Right renal cortex interstitium (tissue), 3 donors: ENCODE measurements at places on chromosomes 2 and 18. TPM values are rescaled to one million over a fixed set of nuclear protein-coding genes. Genes with fewer than 3 reads are reported as not detected.
A peak's percentile ranks its signal among the peaks of the same experiment; 100 is the strongest.

DNA sequence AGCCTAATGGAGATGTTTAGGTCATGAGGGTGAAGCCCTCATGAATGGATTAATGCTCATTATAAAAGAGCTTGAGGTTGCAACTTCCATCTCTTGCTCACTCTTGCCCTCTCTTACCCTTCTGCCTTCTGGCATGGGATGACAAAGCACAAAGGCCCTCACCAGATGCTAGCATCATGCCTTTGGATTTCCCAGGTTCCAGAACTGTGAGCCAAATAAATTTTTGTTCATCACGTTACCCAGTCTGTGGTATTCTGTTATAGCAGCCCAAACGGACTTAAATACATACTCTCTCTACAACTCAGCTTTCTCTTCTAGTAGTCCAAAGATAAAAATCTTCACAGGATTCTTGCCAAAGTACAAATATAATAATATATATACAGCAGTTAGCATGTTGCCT is 75.8 kb downstream of the LNPK start:
- DNase-seq: no peak

DNA sequence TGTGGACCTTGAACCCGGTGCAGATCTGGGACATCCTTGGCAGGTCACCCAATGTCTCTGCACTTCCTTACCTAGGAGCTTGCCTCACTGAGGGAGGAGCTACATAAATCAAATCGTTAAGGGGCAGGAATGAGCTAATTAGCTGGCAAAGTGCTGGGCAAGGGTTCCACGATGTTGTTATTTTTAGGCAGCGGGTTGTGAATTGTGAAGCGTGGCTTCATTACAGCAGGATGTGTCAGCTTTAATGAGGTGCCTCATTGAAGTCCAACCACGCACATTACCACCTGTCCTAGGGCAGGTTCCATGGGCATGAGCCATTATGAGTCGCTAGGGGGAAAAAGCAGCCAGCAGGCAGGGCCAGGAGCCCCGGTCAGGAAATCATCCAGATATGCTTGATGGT is 127.0 kb upstream of the AGAP1 start:
- no peak for DNase-seq

DNA sequence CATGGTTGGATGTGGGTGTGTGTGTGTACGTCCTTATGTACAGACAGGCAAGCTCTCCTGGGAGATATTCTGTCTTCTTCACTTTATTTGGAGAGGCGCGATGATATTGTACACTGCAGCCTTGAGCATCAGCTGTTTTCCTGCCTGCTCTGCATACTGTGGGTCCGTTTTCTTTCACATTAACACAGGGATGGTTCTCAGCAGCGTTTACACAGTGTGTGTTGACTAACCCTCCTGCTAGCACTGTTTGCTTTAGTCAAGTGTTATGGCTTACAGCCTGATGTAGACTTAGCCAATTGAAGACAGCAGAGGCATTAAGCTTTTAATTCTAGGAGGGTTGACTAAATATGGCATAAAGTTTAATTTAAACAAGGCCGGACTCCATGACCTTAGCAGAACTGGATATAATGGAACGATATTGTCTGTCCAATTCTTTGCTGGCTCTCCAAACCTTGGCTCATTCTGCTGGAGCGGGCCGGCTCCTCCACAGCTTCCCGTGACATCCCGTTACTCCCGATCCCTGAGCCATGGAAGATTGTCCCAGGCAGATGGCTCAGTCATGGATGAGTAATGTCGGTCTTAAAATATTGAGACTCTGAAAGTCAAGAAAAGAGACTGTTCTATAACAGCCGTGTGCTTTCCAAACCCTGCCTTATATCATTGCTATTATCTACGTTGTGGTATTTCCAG is 134.7 kb downstream of the TPGS2 start:
- DNase-seq: no peak

GRCh38 chr2:86750240-86750839 is 30.2 kb downstream of the RMND5A start:
- no peak for DNase-seq

GRCh38 chr2:109129921-109130722 is 1.1 kb downstream of the SH3RF3 start:
- DNase-seq: no peak

PROM2 gene
- polyA plus RNA-seq: 31.0 TPM

DNA sequence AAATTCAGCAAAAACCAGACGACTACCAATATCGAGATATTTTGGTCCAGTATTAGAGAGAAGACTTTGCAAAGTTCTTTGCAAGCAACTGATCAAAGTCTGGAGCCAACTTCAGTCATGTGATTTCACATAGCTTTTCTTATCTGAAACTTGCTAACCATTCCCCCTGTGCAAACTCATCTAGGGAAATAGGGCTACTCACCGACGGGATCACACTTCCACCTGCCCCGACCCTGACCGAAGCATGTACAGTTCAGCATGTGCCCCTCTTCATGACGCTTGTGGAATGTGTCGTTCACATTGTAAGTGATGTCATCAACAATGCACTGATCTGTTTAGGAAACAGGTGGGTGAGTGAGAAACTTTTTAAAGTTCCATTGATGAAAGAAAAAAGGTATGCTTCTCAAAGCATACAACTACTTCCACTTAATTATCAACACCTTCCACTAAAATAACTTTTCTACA is 15.4 kb downstream of the FN1 start:
- DNase-seq: no peak

DNA sequence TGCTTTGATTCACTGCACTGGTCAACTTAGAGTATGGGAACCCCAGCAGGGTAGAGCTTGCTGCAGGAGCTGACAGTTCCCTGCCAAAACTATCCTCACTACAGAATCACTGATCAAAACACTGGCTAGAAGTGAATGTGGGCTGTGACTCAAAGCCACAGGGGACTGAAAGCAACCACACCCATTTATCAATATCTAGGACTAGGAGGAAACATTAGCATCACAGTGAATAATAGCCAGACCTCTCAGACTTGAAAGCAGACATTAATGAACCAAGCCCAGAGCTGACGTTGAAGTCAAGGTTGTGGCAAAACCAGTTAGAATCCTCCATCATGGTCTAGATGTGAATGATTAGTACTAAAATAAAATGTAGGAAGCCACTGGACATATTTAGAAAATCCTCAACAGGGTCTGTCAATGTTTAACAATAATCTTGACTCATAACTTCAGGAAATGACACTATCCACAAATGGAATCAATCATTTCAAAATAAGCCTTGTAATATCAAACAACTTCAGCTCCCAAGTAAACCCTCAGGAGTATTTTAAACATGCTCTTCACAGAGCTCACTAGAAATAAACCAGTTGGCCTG is 131.4 kb downstream of the CDH20 start:
- DNase-seq: no peak

ERFE gene
- 4.3 TPM for polyA plus RNA-seq

ZNF892 gene
- polyA plus RNA-seq: 4.3 TPM

TUBA4B gene
- polyA plus RNA-seq: 1.3 TPM

OXER1 gene
- 6.6 TPM for polyA plus RNA-seq

GRCh38 chr2:28752631-28753376 is 1.2 kb downstream of the PPP1CB start:
- DNase-seq: no peak

GRCh38 chr18:46319783-46320182 is 215.6 kb downstream of the HAUS1 start:
- DNase-seq: no peak

CERKL gene
- 18.3 TPM for polyA plus RNA-seq

DNA sequence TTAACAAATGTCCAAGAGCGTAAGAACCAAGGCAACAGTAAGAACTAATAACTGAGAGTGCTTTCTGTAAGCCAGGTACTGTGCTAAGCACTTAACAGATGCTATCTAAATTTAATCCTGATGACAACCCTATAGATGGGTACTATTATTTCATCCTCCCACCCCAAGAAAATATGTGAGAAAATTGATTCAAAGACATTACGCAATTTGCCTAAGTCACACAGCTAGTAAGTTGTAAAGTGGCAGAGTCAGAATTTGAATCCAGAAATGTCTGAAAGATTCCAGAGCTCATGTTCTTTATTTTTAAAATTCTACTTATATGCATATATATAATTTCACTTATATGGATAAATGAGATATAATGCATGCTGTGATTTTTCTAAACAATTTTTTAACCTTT is 10.1 kb downstream of the LDAH start:
- no peak for DNase-seq

PIGN gene
- polyA plus RNA-seq: 30.4 TPM

LONRF2 gene
- polyA plus RNA-seq: 2.9 TPM

DNA sequence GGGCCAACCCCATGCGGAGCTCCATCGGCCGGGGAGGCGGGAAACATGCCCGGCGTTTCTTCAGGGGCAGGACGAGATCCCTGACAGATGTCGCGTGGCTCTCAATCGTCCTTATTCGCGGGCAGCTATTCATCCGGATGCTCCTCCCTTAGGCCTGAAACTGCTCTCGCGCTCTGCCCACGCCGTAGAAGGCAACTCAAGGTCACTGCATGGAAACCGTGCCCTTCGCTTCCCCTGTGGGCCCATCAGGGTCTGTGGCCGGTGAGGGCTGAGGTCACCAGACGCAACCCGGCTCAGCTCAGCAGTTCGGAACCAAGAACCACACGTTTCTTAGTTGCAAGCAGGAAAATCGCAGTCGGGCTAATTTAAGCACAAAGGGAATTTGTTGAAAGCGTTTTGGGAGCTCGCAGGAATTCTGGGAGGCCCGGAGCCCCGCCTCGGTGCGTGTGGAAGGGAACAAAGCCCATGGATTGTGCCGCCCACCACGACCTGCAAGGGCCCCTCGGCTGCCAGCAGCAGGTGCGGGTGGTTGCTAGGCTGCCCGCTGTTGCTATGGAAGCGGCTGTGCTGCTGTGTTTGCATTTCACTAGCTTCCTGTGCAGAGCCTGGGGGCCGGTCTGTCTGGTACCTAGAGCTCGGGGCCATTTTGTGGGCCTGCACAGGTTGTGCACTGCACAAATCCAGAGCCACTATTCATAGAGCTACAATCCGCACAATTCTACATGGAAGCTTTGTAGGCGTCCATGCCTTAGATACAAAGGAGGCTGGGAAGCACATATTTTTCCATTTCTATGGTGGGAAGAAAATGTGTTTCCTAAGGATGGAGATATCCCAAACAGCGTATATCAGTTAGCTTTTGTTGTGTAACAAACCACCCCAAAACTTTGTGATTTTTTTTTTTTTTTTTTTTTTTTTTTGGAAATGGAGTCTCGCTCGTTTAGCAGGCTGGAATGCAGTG is 6.0 kb upstream of the ALLC start:
- DNase-seq: peak; percentile 36

TRIM54 gene
- polyA plus RNA-seq: 3.9 TPM

HOXD4 gene
- 27.8 TPM for polyA plus RNA-seq

- DNase-seq: no peak
Measured at GRCh38 chr18:56285387-56286065, 352.9 kb downstream of the TXNL1 start.

TNFAIP6 gene
- 2.0 TPM for polyA plus RNA-seq

NRP2 gene
- polyA plus RNA-seq: 67.1 TPM

ARHGAP28 gene
- 72.0 TPM for polyA plus RNA-seq

DNA sequence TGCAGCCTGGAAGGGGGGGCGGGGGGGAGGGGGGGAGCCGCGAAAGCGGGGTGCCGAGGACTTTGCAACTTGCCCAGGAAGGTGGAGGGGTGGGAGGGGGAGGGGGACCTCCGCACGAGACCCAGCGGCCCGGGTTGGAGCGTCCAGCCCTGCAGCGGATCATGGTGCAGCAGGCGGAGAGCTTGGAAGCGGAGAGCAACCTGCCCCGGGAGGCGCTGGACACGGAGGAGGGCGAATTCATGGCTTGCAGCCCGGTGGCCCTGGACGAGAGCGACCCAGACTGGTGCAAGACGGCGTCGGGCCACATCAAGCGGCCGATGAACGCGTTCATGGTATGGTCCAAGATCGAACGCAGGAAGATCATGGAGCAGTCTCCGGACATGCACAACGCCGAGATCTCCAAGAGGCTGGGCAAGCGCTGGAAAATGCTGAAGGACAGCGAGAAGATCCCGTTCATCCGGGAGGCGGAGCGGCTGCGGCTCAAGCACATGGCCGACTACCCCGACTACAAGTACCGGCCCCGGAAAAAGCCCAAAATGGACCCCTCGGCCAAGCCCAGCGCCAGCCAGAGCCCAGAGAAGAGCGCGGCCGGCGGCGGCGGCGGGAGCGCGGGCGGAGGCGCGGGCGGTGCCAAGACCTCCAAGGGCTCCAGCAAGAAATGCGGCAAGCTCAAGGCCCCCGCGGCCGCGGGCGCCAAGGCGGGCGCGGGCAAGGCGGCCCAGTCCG is 540 bp downstream of the SOX11 start:
- DNase-seq: peak; percentile 36

DNA sequence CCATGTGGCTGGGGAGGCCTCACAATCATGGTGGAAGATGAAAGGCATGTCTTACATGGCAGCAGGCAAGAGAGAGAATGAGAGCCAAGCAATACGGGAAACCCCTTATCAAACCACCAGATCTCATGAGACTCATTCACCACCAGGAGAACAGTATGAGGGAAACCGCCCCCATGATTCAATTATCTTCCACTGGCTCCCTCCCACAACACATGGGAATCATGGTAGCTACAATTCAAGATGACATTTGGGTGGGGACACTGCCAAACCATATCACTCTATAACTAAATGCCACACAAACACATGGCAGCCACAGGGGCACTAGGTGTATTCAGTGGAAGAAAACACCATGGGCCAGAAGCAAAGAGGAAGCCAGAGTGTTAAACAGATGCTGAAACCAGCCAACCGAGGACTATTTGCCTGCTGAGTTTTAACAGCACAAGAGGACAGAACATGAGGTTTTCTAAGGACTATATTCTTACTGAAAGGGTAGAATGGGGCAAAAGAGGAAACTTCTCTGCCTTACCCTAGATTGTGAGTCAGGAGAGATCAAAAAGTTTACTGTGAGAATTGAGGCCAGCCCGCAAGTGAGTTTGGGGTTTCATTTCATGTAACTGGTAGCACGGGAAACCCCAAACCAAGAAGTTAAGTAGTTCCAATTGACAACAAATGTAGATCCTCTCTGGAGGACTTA is 49.2 kb downstream of the SIGLEC15 start:
- DNase-seq: no peak

RGPD4 gene
- not detected for polyA plus RNA-seq
